Right ventricle myocardium superior (tissue), 1 donor: ENCODE measurements at places on chromosomes 6 and 20. TPM values are rescaled to one million over a fixed set of nuclear protein-coding genes. Genes with fewer than 3 reads are reported as not detected.

GRCh38 chr6:16925461-16925860 lies 164.2 kb upstream of the ATXN1 start:
- no peak for DNase-seq

GRCh38 chr6:155561257-155561965 lies 105.8 kb upstream of the NOX3 start:
- no peak for DNase-seq

GRCh38 chr6:150722614-150723344 lies 123.1 kb downstream of the PLEKHG1 start:
- DNase-seq: no peak

Gene ZHX3
- total RNA-seq: 31.7 TPM

DNA sequence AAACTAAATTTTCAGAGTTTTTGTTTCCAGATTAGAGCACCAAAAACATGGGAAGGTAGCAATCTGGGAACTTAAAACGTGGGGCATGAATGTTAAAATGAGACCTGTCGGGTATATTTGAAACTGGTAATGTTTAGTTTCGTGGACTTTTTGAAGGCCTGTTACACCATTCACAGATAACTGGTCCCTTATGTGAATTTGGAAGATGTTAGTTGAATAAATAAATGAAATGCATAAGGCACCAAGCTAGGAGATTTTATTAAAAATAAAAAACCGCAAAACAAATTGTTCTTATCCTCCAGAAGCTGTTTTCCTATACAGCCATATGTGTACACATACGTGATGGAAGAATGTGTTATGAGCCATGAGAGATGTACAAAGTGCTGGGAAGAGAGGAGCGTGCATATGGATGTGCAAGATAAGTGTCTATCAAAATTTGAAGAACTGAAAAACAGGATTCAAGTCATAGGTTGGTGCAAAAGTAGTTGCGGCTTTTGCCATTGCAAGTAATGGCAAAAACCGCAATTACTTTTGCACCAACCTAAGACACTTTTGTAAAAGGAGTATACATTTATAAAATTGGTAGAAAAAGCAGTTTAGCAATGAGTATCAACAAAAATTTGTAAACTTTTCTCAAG lies 700 bp upstream of the MCUR1 start:
- DNase-seq: no peak

Gene SNAP91
- 2.3 TPM for total RNA-seq

- peak; percentile 48 for DNase-seq
Observed at GRCh38 chr6:26003102-26003694, 40.6 kb downstream of the TRIM38 start.

- no peak for DNase-seq
Observed at GRCh38 chr6:126253431-126253830, 86.5 kb upstream of the CENPW start.

DNA sequence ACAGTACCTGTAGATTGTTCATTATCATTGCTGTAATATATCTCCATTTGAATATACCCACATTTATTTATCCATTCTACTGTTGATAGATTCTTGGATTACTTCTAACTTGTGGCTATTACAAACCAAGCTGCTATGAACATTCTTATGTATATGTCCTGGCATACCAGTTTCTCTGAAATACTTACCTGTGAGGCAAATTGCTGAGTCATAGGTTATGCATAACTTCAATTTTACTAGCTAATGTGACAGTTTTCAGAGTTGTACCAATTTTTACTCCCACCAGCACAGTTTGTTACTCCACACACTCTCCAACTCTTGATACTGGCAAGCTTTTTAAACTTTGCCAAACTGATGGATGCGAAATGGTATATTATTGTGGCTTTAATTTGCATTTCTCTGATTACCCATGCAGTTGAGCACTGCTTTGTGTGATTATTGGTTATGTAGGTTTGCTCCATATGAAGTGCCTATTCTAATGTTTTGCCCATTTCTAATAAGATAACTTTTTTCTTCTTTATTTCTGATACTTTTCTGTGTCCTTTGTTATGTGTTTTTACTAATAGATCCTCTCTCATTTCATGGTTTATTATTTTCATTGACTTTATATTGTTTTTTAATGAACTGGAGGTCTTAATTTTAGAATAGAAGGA lies 62.8 kb upstream of the SDHAF4 start:
- DNase-seq: no peak
